ENCODE measurements at places on chromosomes 1 and 21.

DNA sequence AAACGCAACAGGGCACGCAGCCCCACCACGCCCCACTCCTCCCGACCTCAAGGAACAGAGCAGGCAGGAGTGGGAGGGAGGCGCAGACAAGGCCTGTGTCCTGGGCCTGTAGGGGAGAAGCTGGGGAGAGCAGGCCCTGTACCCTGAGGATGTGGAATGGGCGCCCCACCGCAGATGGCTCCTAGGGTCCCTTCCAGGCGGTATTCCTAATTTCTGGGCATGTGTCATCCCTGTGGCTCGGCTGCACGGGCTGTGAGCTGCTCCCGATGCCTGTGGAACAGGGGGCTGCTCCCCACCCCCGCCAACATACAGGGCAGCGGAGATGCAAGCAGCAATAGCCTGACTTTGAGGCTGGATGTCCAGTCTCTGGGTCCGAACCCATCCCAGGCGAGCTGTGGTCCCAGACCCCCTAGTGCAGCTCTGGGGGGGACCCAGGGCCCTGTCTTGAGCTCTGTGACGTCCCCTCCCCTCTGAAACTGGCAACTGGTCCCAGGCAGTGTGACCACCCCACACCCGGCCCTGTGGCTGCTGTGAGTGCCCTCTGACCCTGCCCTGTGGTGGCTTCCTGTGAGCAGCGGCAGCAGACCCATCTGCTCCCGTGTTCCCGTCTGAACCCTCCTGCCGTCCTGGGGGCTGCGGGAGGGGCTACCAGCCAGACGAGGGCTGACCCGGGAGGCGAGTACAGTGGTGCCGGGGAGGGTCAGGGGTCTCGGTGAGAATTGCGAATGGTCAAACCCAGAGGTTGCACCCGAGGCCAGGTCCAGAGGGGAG lies 13.9 kb upstream of the COL6A2 start:
- DNase-seq = no peak

- no peak for DNase-seq
These were observed 6.7 kb upstream of the PADI6 start for GRCh38 chr1:17365293-17365692.

- no peak for DNase-seq
These were observed 6.3 kb upstream of the TNNT2 start for GRCh38 chr1:201383647-201384405.

DNA sequence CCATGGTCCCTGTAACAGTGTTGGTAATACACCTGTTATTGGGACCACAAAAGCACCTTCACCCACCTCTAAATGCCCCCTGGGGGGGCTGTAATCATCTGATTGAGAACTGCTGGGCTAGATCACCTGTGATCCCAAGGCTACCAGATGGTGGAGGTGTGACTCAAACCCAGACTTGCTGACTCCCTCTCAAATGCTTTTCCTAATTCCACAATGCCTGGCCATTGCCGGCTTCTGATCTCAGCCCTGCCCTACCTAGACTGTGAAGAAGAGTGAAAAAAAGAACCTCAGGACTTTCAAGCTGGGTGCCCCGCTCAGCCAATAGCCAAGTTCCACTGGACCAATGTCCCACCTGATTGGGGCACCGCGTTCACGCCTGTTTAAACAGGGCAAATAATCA lies 9.6 kb downstream of the TMEM9 start:
- DNase-seq = no peak

- no peak for DNase-seq
These were observed 10.4 kb upstream of the FOXE3 start for GRCh38 chr1:47405697-47406096.

DNA sequence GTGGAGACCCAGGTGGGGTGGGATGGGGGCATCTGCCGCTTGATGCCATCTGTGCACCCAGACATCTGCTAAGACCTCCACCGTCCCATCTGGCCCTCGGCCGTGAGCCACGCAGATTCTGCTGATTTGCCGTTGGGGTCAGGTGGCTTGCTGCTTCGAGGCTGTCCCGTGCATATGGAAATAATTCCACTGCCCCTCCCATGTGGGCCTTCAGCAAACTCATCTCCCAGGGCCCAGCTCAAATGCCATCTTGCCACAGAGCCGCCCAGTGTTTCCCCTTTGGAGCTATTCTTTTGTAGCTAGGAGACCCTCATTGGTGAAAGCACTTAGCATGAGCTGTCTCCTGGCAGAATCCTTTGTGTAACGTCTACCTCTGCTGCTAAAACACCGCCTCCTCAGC lies 99.8 kb downstream of the KAZN start:
- no peak for DNase-seq

DNA sequence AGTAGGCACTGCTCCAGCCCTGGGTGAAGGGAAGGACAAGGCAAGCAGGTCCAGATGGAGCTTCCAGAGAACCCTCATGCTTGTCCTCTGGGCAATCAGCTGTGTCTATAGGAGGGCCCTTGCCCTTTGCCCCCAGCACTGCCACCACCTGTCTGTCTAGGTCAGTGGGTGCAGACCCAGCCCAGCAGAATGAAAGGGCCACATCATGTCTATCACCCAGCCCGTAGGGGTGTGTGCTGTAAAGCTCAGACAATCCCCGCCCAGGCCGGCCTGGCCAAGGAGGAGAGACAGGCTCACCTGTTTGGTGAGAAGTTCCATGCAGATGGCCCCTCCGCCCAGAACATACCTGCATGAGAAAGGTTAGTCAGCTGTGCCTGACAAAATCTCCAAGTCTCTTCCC lies 7.0 kb downstream of the UBE2Q1 start:
- no peak for DNase-seq

DNA sequence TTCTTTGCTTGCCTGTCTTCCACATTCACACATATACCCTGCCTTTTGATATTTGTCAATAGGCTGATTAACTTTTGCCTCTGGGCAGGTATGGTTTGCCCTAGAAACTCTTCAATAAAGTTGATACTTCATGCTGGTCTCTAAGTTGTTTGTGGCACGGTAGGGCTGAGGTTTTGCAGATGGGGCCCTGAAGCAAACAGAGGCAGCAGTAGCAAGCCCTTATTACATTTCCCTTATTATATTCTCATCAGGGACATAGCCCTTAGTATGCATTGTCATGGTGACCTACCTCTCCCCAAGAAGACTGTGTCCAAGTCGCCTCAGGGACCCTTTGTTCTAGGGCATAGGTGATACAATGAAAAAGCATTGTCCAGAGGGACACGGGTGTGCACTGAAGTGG lies at the start of gene OR6P1:
OR6P1 (minus strand) TSS at position 101 of the 400 bp plus-strand sequence. CDS start 6,976 bp downstream, outside the sequence.
- DNase-seq = no peak

DNA sequence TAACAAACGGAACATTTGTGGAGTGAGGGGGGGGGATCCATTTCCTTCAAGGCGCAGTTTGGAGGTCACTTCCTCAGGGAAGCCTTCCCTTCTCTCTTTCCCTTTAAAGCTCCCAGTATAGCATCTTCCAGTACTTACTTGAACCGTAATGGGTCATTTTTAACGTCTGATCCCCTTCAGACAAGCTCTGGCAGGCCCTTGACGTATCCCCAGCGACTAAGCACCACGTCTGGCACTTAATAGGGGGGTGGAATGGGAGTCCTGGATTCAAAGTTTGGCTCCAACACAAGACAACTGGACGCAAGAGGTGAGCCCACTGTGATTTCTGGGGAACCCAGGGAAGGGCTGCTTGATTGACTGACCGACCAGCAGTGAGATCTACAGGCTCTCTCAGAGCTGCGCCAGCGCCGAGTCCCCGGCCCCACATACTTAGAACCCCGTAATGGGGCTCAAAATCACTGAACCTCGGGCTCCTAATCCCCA lies 441 bp downstream of the YARS1 start:
- no peak for DNase-seq

DNA sequence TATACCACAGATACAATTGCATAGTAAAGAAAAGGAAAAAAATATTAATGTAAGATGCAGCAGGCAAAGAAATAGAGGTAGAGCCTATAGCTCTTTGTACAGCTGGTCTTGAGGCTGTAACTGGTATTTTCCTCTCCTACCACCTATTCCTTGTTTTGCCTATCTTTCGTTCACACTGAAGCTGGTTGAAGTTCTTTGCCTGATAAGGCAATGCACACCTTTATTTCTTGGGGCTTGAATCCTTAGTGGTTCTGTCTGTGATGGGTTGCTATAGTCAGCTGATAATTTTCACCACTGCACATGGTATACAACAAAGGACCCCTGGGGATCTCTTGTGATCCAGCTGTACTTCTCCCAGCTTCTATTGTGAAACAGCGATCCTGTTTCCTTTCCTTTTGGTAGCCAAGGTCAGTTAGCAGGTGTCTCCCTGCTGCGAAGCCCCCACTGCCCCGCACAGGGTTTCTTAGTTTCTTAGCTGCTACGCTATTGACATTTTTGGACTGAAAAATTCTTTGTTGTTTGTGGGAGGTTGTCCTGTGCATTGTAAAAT lies 9.9 kb upstream of the TSNAX start:
- DNase-seq = no peak

GRCh38 chr21:22244516-22244915 lies 1246.3 kb downstream of the NCAM2 start:
- DNase-seq = no peak

- no peak for DNase-seq
These were observed 156.4 kb upstream of the ZC3H12A start for GRCh38 chr1:37317870-37318467.

- DNase-seq = no peak
These were observed 286.6 kb upstream of the ZP4 start for GRCh38 chr1:238177351-238177750.

DNA sequence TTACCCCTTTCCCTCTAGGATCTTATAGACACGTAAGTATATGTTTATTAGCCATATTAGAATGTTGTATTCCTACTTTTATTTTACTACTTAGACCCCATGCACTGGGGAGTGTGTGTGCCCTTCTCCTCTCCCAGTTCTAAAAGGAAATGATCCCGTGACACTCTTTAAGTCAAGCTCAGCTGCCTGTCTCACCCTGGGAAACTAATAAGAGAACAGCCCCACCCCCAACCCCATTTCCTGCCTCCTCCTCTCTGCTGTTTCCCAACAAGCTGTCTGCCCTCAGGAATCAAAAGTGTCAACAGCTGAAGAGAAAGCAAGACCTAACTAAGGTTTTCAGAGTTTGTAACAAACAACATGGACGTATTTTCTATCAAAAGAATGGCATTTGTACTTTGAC lies 92.6 kb upstream of the VAV3 start:
- DNase-seq = no peak

DNA sequence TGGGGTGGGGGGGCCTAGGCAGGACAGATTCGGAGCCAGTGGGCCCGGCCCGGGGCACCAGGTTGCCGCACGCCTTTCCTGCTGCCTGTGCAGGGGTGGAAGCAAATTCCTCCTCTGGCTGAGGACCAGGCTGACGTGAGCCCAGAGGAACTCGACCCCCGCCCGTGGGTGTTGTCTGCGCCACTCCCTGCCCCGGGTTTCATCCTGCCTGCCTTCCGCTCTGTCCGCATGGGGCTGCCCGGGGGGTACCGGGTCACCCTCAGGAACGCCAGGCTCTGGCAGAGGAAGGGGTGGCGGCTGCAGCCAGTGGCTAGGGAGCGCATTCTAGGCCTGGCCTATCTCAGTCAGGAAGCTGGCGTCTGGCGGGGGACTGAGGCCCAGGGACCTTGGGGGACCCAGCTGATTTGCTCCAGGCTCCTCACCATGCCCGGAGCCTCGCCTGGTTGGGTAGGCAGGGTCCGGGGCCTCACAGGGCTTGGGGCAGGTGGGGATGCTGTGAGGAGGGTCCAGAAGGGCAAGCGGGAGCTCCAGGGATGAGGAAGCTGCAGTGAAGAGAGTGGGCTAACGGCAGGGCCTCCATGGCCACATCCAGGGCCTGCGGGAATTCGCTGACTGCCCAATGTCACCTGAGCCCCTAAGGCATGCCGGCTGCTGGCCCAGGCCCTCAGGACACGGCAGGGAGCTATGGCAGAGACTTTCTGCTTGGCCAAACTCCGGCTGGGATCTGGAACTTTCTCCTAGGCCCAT lies 2.4 kb upstream of the IBA57 start:
- DNase-seq = no peak

GRCh38 chr1:241934866-241935265 lies 22.7 kb upstream of the BECN2 start:
- no peak for DNase-seq

- no peak for DNase-seq
These were observed 161.5 kb downstream of the NRIP1 start for GRCh38 chr21:14903172-14903865.

DNA sequence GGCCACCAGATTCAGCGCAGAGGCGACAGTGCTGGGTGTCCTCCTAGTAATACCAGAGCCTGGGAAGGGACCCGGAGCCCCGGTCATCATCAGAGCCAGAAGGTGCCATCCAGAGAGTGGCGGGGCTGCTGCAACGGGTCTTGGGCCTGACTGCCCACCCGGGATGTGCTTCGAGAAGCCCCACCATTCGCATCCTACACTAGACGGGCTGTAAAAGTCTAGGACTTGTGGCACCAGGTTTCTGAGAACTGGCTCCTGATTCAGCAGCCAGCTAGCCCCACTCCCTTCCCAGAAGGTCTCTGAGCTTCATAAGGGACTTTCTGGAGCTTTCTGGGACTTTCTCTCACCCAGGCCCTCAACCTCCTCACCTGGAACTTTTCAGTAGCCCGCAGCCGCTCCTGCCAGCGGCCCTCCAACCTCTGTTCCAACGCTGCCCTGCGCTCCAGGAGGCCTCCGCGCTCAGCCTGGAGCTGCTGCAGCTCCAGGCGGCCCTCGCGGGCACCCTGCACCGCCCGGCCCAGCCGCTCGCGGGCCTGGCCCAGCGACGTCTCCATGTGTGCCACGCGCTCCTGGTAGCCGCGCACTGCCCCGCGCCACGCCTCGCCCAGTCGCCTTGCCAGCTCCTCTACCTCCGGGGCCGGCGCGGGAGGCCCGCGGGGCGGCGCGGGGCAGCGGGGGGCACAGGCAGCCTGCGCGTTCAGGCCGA lies 940 bp downstream of the NES start:
- no peak for DNase-seq

DNA sequence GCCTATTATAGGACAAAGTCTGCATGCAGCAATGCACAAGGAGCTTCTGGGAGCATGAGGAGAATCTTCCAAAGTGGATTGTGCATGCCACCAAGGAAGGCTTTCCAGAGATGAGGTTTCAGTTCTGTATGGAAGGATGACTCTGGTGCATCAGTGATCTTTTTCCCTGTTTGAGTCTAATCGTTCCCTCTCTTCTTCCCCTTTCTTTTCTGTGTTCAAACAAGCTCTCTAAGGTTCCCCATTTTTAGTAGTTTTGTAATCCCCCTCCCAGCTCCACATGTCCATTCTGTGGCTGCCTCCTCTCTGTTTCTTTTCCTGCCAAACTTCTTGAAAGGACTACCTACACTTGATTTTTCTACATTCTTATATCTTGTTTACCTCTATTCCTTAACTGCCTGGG lies 43.3 kb upstream of the USP25 start:
- DNase-seq = no peak

- DNase-seq = no peak
These were observed 7.7 kb upstream of the LCE3A start for GRCh38 chr1:152630596-152630995.

- DNase-seq = no peak
These were observed 36.3 kb downstream of the TNNI3K start for GRCh38 chr1:74271503-74271902.

DNA sequence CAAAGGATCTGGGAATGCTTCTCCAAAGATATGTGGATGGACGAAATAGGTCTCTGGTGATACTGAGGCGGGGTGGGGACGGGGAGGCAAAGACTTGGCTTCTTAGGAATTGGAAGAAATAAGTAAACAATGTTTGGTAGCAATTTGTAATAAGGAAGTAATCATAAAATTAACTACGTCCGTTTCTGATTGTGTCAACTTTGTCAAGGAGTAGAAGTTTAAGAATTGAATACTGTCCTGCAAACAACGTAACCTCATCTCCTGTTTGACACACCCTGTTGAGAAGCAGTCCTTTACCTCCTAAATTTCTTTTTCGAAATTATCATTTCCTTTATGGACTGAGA lies 471 bp downstream of the POLR3C start:
- no peak for DNase-seq

GRCh38 chr1:105544475-105544874 lies 1512.0 kb upstream of the PRMT6 start:
- no peak for DNase-seq

GRCh38 chr1:54421101-54421504 lies 14.9 kb upstream of the SSBP3 start:
- no peak for DNase-seq

Measured in T follicular helper cell (primary cell).